ENCODE measurements at places on chromosomes 7 and 10.

DNA sequence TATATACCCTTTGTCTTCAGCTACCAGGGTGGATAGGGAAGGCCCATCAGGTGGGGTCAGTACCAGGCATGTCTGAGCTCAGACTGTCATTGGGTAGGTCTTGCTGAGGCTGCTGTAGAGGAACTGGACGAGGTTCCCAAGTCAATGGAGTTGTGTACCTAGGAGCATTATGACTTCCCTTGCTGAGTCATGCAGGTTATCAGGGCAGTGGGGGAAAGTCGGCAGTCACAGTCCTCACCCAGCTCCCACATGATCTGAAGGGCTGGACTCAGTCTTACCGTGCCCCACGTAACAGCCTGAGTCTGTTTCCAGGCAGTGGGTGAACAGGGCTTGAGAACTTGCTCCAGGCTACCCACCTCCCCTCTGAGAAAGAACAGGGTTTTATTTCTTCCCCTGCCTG is 260.8 kb upstream of the COBL start:
- no peak for DNase-seq

DNA sequence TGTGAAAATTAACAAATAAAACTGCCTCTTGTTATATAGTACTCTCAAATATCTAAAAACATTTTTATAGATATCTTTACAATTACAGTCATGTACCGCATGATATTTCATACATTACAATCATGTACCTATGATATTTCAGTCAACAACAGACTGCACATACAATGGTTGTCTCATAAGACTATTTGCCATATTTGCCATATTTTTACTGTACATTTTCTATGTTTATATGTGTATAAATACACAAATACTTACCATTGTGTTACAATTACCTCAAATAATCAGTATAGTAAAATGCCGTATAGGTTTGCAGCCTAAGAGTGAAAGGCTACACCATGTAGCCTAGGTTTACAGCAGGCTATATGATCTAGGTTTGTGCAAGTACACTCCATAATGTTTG is 336.0 kb upstream of the PCDH15 start:
- no peak for DNase-seq

GRCh38 chr7:150631084-150631826 is 930 bp downstream of the GIMAP6 start:
- no peak for DNase-seq

GRCh38 chr7:101200504-101200861 is 353 bp downstream of the MOGAT3 start:
- no peak for DNase-seq

GRCh38 chr10:308101-308500 is 172.8 kb downstream of the ZMYND11 start:
- no peak for DNase-seq

GRCh38 chr10:85105614-85106255 is 777.3 kb downstream of the CCSER2 start:
- DNase-seq, result no peak

DNA sequence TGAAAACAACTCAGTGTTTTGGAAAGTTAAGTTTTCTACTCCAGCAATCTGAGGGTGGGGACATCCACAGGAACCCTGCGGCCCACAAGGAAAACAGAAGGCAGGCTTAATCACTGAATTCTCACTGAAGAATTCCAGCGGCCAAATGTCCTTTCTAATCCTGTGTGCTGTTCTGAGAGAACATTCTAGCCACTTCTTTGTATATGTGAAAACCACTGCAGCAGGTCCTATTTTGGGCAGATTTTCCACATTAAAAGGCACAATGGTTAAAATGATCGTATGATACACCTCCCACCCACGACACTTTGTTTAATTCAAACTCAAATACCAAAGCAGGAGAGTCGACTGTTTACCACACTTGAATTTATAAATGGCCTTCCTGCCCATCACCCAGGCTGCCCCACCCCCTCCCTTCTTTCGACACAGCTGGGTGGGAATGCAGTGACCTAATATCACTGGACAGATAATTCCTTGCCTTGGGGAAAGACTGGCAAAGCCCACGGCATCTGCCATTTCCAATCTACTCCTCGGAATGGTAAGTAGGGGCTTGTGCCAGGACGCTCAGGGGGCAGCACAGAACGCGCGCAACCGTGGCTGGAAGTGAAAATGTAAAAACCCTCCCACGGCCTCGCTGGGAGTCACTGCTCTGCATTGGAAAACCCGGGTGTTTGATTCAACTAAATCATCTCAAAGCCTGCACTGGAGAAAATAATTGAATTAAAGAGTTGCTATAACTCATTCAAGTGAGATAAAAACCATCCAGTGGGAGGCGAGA is 67.0 kb downstream of the CTBP2 start:
- peak; percentile 56 for DNase-seq

- DNase-seq, result no peak
Measured at GRCh38 chr10:7345717-7346116, 65.1 kb downstream of the SFMBT2 start.

DNA sequence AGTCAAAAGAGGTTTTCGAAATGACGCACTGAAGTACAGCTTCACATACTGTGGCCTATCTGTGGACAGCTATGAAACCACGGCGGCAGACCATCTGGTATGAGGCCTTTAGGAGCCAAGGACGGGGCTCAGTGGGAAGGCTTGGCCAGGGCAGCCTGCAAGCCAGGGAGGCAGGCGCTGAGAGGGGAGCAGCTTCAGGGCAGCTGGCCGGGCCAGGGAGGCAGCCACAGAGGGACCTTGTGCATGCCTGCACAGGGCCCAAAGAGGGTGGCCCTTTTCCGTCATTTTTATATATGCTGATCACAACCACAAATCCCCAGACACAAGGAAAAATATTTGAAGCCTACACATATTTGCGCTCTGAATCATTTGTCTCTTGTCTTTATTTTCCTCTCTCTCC is 13.5 kb downstream of the CALD1 start:
- peak; percentile 90 for DNase-seq

GRCh38 chr7:110645060-110645459 is 445.9 kb upstream of the LRRN3 start:
- DNase-seq, result no peak

DNA sequence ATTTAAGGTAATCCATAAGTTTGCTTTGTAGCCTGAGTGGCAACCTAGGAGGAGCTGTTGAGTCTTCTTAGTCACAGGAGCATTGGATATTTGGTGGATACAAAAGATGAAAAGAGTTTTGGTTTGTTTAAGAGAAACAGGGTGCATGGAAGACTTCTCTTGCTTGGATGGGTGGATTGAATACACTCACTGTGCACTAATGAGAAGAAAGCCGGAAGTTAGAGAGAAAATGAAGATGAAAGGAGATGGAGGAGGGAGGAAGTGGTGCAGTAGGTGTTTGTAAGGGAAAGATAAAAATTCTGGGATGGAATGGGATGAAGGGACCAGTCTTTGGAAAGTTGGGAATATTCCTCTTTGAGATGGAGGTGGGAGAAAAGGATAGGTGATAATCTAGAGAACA is 7.7 kb downstream of the MDFIC start:
- DNase-seq, result no peak

DNA sequence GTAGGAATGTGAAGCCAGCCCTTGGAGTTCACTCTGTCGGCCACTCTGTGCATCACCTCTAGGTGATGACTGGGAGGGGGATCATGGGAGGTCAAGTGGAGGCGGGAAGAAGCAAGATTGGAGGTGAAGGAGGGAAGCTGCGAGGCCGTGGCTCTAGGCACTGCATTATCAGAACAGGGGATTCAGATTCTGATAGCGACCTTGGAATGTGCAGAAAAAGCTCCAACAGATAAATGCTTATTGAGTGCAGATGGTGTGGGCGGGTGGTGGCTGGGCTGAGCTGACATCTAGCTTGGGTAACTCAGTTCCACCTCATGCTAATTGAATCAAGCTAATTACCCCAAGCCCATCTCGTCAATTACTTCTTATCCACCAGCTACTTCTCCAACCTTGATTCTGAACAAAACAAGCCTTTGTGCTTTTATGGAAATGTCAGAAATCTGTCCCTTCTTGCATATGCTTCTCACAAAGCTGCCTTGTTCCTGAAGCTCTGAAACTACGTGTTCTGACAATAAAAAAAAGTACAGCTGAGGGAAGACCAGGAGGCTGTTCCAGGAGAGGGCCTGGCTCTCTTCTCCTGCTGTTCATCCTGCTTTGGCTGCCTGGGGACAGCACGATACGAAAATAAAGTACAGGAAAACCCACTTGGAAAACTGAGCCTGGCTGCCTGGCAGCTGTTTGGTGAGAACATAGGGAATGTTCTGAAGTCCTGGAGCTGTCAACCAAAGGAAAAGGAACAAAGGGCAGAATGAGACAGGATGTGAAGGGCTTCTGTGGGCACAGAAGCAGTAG is 27.5 kb downstream of the STRA8 start:
- no peak for DNase-seq

DNA sequence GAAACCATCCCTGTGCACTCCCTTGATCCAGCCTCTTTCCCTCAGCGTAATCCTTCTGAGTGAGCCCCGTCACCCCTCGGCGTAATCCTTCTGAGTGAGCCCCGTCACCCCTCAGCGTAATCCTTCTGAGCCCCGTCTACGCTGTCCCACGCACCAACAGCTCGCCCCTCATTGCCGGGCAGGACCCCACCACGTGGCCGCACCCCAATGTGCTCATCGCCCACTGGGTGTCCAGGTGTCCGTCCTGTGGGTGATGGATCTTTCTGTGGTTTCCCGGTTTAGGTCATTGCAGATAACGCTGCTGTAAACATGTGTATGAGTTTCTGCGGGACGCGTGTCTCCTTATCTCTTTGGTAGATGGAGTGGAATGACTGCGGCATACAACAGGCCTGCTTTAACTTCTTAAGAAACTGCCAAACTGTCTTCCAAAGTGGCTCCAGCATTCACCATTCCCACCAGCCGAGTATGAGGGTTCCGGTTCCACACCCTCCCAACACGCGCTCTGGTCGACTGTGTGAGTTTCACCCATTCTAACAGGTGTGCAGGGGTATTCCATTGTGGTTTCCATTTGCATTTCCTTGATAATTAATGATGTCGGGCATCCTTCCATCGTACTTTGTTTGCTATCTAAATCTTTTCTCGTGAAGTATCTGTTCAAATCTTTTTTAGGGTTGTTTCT is 42.1 kb upstream of the NKX6-2 start:
- DNase-seq, result no peak

DNA sequence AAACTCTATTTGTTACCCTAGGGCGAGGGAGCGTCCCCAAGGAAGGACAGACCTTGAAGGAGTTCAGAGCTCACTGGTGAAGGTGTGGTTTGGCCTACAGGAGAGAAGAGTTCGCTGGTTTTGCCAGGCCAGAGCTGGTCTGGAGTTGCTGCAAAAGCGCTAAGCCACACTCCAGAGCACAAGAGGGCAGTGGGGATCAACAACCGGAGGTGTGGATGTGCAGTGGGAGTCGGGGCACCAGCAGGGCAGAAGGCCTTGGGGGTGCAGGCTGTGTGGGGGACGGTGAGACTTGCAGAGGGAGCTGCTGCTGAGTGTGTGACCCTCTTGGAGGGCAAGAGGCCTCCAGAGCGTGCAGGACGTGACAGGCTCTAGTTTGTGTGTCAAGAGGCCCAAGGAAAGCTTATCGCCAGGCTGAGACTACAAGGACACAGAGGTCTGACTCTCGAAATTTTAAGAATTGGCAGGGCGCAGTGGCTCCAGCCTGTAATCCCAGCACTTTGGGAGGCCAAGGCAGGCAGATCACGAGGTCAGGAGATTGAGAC is 14.3 kb upstream of the CUL1 start:
- no peak for DNase-seq

DNA sequence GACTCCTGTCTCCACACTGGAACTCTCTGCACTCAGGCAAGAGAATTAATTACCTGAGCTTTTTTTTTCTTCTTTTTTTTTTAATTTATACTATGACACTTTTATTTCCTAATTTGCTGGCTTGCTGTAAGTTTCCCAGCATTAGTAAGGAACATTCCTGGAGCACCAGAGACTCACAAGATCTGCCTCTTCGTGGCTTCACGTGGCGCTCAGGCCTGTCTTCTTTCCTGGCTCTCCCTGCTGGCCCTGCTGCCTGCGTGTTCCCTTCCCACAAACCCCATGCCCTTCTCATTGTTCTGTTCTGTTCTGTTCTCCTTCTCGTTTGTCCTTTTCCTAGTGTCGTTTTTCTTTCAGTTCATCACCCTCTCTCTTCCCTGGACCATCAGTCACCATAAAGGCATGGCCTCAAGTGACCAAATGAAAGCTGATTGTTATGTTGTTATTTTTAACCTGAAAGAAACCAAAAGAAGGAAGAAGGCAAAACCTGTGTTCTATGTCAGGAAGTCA is 591.6 kb upstream of the PFKP start:
- DNase-seq, result no peak

DNA sequence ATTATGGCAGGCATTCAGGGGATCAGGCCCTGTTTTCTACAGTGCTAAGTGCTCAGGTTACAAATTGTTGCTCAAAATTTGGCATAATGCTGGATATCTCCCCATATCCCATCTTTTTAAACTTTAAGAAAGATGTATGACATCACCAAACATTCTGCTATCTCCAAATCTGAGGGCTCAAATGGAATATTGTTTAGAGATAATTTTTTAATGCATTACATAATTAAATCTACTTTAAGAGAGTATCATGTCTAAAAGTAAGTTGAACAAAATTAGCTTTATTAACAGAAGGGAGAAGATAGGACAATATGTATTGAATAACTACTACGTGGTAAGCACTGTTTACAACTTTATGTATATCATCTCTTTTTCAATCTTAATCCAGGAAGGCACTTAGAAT is 13.9 kb downstream of the NT5C3A start:
- no peak for DNase-seq

DNA sequence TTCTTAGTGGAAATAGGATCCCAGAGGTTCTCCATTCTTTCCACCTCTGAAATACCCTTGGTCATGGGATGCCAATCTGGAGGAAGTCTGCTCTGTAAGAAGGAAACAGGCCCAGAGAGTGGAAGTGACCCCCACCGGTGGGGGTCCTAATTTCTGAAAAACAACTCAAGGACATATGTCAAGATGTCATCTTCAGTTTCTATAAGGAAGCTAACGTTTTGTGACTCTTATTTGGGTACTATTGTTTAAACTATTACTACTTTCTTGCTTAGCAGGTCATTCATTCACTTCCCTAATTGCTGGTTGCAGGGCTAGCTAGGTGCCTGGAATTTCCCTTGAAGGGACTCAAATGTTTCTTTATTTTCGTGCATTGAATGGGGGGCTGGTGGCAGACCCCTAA is 1.9 kb upstream of the ZNF775 start:
- no peak for DNase-seq

DNA sequence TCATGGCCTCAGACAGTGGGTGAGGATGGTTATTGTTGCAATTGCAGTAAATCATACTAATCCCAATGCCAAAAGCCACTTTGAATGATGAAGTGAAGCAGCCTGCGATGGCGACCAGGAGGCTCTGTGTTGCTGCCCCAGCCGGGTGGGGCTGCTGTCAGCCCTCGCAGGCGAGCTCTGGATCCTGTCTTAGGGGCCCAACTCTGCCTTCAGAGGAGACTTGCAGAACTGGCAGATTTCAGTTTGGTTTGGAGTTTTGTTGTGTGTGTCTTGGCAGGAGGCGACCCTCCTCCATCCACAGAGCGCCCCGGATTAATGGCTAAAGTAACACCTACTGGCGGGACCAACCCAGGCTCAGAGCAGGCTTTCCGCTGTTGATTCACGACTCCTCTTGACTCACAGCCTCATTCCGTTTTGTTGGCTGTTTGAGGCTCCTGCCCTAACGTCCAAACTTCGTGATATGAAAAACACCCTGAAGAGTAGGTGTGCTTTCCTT is 67.9 kb upstream of the BMPER start:
- no peak for DNase-seq

- no peak for DNase-seq
Measured at GRCh38 chr7:1663223-1663622, 6.9 kb upstream of the ELFN1 start.
